ENCODE measurements at places on chromosomes 16 and 17.
A peak's percentile ranks its signal among the peaks of the same experiment; 100 is the strongest.

- DNase-seq, result no peak
Observed at GRCh38 chr16:85563515-85564276, 49.4 kb upstream of the GSE1 start.

GRCh38 chr17:48011405-48012150 lies 26.0 kb downstream of the COPZ2 start:
- no peak for DNase-seq

GRCh38 chr16:15810411-15810810 lies 46.4 kb downstream of the MYH11 start:
- no peak for DNase-seq

DNA sequence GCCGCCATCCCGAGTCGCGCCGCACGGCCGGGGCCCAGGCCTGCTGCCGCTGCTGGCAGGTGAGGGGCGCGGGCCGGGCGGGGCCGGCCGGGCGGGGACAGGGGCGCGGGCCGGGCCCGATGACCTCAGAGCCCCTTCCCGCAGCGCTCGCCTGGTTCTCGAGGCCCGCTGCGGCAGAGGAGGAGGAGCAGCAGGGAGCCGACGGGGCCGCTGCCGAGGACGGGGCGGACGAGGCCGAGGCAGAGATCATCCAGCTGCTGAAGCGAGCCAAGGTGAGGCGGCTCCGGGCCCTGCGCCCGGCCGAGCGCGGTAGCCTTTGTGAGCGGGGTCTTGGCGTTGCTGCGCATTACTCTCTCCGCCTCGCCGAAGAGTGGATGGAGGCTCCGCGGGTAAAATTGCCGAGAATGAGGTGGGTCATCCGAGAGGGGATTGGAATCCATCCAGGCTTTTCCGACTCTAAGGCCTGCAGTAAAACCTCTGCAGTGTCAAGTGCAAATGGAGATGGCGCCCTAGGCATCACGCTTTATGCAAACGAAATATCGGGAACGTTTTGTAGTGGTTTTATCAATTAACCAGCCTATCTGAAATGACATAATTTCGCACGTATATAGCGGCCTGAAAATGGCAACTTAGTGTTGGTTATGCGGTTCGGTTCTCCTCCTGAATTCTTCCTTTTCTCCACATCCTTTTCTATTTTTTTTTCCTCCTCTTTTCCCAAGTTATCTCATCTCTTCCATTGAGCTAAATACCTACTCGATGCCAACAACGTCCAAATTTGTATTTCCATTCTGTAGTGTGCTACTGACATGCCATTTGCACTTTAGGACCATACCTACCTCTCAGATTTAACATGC lies 577 bp downstream of the TTC19 start:
- peak; percentile 27 for DNase-seq

DNA sequence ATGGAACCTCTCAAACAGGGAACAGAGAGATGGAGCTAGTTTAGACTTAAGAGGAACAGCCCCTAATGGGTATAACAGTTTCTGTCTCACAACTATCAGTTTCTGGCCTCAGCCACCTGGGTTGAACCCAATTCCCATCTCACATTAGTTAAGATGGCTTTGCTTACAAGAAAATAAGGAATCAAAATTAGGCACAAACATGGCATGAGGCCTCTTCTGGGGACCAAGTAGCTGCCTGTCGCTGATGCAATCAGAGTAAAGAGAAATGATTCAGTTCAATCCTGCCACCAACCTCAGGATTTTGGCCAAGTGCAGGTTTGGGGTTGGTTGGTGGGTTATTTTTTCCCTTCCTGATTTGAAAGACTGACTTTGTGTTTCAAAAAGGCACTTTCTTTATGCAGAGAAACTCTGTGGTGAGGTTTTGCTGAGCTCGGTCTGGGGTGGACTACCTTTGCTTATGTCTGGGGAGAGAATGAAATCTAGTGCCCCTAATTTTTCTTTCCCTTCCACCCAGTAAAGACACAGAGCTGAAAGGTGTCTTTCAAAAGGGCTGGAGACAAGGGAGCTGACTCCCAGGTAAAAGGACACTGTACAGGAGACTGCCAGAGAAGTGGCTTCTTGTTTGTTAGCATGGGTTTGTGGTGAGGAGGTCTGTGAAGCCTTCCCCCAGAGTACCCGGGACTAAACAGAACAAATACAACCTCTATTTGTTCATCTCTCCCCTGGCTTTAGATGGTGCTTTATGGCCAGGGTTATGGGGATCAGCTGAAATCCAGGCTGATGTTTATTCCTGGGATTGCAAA lies 44.8 kb upstream of the NFAT5 start:
- no peak for DNase-seq

GRCh38 chr16:77290451-77291115 lies 91.4 kb downstream of the SYCE1L start:
- no peak for DNase-seq

- no peak for DNase-seq
Observed at GRCh38 chr17:63629627-63630026, 7.4 kb downstream of the MAP3K3 start.

- no peak for DNase-seq
Observed at GRCh38 chr17:7476494-7476893, 2.9 kb downstream of the ZBTB4 start.

Measured in HS-27A (cell line).